Fibroblast of the aortic adventitia (primary cell): ENCODE measurements at places on chromosomes 1 and 21. TPM values are rescaled to one million over a fixed set of nuclear protein-coding genes. Genes with fewer than 3 reads are reported as not detected.

Gene SERPINC1
- not detected in 2 replicates for total RNA-seq

Gene MFAP2
- total RNA-seq: 47.7 and 60.3 TPM in 2 replicates

Gene SAMD13
- total RNA-seq: 1.4 and 3.1 TPM in 2 replicates

Gene C1orf94
- total RNA-seq: not detected in 2 replicates

Gene RIMKLA
- 0.09 TPM in 1 of 2 replicates, not detected in the other for total RNA-seq

Gene ITPKB
- total RNA-seq: 7.5 and 17.2 TPM in 2 replicates

Gene MTMR11
- 7.3 and 22.1 TPM in 2 replicates for total RNA-seq
